Activated T-helper 1 cell treated with anti-CD3 and anti-CD28 coated beads, Interleukin-12 subunit alpha, Interleukin-12 subunit beta, Interleukin-2, Interleukin-4 antibody, amounts not matched to agents 30 ng/mL and 10 ng/mL and 1 ng/mL, durations not matched to agents 14 hours and 24 hours and 36 hours (primary cell): ENCODE measurements at places on chromosomes 12 and 14.

GRCh38 chr14:34426313-34427295, 35.4 kb downstream of the SPTSSA start:
- no peak for DNase-seq
- no peaks in the 10 kb centered on the region for H3K4me1 ChIP-seq
- no peaks in the 10 kb centered on the region for H3K27me3 ChIP-seq
- H3K27ac ChIP-seq, result no peak overlapping the region

DNA sequence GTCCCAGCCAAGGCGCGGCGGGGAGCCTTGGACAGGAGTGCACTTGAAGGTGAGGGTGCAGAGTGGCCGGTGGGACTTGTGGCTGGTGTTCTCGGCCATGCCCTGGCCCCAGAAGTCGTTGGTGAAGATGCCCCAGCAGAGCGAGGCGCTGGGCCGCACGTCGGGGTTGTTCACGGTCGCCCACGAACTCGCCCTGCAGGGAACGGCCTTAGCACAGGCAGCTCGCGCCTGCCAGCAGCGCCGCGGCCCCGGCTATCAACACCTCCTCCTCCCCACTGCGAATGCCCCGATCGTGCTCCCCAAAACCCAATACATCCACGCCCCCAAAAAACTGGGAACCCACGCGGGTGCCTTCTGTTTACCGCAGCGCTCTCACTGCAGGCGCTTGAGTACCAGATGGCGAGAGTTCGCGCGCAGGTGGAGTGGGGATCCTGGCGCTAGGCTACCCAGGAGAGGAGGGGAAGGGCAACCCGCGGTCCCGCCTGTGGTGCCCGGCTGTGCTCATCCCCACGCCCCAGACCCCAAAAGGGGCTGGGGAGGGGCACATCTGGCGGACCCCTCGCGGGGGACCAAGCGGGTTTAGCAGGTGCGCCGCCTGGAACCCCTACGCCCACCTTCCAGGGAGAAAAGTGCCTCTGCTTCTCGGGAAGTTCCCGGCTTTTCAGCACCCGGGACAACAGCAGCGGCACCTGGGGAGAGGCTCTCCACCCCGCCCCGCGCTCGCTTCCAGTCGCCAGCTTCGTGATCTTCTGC, 386.3 kb upstream of the TMTC1 start:
- H3K27me3 ChIP-seq, result peaks cover 8% of the 10 kb centered on the region
- no peak overlapping the region for H3K4me3 ChIP-seq
- no peaks in the 10 kb centered on the region for H3K36me3 ChIP-seq

- peaks cover 5% of the 10 kb centered on the region for H3K27me3 ChIP-seq
- H3K27ac ChIP-seq, result peak overlapping the region; percentile 79
- peak; percentile 42 for DNase-seq
These were observed 69.3 kb downstream of the RIN3 start for GRCh38 chr14:92582706-92583452.

DNA sequence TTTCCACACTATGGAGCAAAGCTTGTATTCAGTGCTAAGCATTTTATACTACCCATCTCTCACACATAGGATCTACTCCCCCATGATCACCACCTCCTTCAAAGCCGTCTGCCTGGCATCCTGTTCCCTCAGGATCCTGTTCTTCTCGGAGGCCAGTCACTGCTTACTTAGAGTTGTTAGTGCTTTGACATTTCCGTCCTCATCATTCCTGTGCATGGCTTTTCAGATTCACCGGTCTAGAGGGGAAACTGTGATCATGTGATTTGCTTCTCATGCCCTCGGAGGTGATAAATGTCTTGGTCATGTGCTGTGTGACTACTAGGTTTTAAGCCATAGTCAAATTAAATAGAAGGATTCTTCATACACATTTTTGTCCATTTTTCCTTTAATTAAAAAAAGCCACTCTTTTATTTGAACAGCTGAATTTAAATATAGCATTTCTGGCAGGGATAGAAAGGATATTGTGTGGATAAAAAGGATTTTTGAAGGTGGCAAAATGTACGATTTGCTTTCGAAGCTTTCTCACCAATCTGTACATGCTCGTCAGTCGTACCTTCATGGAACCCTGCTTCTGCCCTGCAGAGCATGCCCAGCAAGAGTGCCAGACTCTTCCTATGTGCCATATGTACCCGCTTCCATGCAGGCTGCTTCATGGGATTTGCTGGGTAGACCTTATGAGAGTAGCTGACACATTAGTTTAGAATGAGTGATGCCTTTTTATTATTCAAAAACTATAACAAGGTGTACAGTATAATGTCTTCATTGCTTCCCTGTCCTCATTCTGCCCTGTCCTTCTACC, 53.3 kb downstream of the BMAL2 start:
- no peak overlapping the region for H3K27ac ChIP-seq
- peaks cover 7% of the 10 kb centered on the region for H3K4me1 ChIP-seq
- no peak overlapping the region for H3K4me3 ChIP-seq
- no peaks in the 10 kb centered on the region for H3K27me3 ChIP-seq
- no peak for DNase-seq

- peak overlapping the region; percentile 11 for H3K27ac ChIP-seq
- H3K4me3 ChIP-seq, result no peak overlapping the region
- peaks cover 3% of the 10 kb centered on the region for H3K36me3 ChIP-seq
- peaks cover 40% of the 10 kb centered on the region for H3K4me1 ChIP-seq
- DNase-seq, result peak; percentile 5
- peaks cover 59% of the 10 kb centered on the region for H3K27me3 ChIP-seq
These were observed 103.0 kb downstream of the SAMD4A start for GRCh38 chr14:54669721-54670561.

DNA sequence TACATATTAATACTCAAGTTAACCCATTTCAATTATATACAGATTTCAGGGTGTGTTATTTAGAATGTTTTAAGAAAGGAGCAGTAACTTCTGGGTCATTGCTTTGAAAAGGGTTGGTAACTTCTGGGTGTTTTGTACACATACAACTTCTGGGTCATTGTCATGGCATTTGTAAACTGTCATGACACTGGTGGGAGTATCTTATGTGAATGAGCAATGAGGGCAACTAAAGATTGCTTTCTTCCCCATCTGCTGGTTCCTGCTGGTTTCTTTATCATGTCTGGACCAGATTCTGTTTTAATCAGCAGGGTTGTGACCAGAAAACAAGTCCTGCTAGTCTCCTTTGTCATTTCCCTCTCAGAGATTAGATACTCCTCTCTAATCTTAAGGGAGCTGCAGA, 713.3 kb downstream of the LRFN5 start:
- no peaks in the 10 kb centered on the region for H3K27me3 ChIP-seq
- H3K36me3 ChIP-seq, result no peaks in the 10 kb centered on the region
- DNase-seq, result no peak
- no peak overlapping the region for H3K4me3 ChIP-seq
- no peaks in the 10 kb centered on the region for H3K4me1 ChIP-seq

DNA sequence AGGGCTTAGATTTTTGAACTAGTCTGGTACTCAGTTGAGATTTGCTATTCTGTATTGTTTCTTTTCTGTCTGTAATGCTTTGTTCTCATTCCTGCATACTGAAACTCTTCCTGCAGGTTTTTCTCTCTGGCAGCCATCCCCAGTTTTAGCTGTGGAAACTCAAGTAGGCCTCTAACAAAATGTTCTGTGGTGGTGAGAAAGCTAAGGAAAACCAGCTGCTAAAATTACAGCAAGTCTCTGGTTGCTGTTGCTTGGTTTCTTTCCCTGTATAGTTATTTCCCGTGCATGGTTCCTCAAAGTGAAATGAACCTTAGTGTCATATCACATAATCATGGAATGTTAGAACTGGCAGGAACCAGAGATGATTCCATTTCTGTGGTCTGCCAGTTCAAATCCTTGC, 442.5 kb downstream of the NRXN3 start:
- H3K4me3 ChIP-seq, result no peak overlapping the region
- peaks cover 2% of the 10 kb centered on the region for H3K27me3 ChIP-seq
- no peak overlapping the region for H3K27ac ChIP-seq
- no peaks in the 10 kb centered on the region for H3K4me1 ChIP-seq

DNA sequence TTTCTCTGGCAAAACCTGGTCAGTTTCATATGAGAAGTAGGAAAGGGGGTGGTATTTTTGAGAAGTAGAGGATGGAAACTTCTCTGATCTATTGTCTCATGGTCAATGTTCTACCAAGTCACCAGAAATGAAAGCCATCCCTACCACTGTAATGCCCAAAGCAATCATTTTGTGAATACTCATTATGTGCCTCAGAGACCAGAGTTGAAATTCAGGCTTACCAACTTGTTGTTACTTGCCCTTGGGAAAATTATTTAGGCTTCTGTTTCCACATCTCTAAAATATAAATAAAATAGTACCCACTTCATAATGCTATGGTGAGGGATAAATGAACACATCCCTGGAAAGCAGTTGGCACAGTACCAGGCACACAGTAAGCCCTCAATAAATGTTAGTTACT, 723.7 kb upstream of the TBX3 start:
- H3K36me3 ChIP-seq, result no peaks in the 10 kb centered on the region
- no peak for DNase-seq
- peaks cover 2% of the 10 kb centered on the region for H3K27me3 ChIP-seq
- no peak overlapping the region for H3K27ac ChIP-seq
- H3K4me1 ChIP-seq, result no peaks in the 10 kb centered on the region

GRCh38 chr14:23869078-23869719, 84.4 kb upstream of the DHRS4 start:
- DNase-seq, result no peak
- H3K36me3 ChIP-seq, result no peaks in the 10 kb centered on the region
- peaks cover 8% of the 10 kb centered on the region for H3K27me3 ChIP-seq
- H3K4me3 ChIP-seq, result no peak overlapping the region
- H3K4me1 ChIP-seq, result no peaks in the 10 kb centered on the region
- H3K27ac ChIP-seq, result no peak overlapping the region

DNA sequence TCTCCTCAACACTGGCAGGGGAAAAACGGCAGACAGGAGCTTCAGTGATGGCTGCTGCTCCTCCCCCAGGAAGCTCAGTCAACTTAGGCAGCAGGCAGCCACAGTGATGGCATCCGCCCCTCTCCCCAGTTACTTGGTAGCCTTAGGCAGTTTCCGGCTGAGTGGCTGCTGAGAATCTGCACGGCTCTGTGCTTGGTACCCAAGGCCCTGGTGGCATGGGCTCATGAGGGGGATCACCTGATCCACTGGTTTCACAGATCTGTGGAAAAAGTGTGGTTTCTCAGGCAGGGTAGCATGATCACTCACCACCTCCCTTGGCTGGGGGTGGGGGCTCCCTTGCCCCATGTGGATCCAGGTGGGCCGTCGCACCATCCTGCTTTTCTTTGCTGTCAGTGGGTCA, 244.6 kb upstream of the MDGA2 start:
- no peaks in the 10 kb centered on the region for H3K27me3 ChIP-seq
- H3K4me3 ChIP-seq, result no peak overlapping the region
- no peak for DNase-seq
- no peaks in the 10 kb centered on the region for H3K4me1 ChIP-seq
- no peak overlapping the region for H3K27ac ChIP-seq
- H3K36me3 ChIP-seq, result no peaks in the 10 kb centered on the region

DNA sequence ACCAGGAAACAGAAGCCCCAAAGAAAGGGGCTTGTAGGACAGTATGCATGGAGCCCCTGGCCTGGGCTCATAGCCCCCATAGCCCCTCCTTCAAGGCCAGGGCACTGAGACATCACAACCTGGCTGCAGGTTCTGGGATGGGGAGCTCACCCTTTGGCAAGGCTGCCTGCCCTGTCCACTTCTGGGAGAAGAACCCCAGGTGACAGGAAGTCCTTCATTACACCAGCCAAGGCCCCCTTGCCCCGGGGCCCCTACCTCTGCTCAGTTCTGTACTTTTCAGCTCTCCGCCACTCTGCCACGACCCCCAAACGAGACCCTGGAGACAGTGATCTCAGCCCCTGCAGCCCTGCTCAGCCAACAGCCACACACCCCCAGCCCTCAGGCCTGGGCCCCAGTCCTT, 223.2 kb upstream of the RTL1 start:
- H3K4me3 ChIP-seq, result no peak overlapping the region
- no peaks in the 10 kb centered on the region for H3K4me1 ChIP-seq
- H3K36me3 ChIP-seq, result no peaks in the 10 kb centered on the region
- no peak overlapping the region for H3K27ac ChIP-seq
- no peaks in the 10 kb centered on the region for H3K27me3 ChIP-seq

GRCh38 chr12:68185598-68185997, 26.1 kb upstream of the IFNG start:
- peaks cover 10% of the 10 kb centered on the region for H3K36me3 ChIP-seq
- H3K27me3 ChIP-seq, result no peaks in the 10 kb centered on the region
- no peak for DNase-seq
- H3K4me1 ChIP-seq, result peaks cover 77% of the 10 kb centered on the region
- H3K4me3 ChIP-seq, result no peak overlapping the region

DNA sequence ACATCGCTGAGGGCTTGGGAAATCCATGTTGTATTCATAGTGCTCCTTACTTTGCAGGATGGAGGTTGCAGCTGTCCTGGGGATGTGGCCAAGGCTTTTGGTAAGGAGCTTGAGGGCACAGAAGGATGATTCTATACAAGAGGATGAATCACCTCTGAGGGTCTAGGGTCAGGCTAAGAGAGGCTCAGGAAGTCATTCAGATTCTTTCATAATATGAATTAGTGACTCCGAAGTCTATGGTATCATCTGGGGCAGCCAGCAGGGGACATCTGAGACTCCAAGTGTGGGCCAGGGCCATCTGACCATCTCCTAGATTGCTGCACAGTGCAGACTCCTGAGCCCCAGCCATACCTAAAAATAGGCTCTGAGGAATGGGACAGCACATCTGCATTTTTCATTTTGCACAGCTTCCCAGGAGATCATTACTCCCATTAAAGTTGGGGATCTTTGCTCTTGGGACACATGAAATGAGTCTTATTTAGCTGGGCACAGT, 4.8 kb downstream of the GMPR2 start:
- no peak overlapping the region for H3K27ac ChIP-seq
- no peak for DNase-seq
- peaks cover 71% of the 10 kb centered on the region for H3K4me1 ChIP-seq
- H3K27me3 ChIP-seq, result no peaks in the 10 kb centered on the region
- no peak overlapping the region for H3K4me3 ChIP-seq
- H3K36me3 ChIP-seq, result peaks cover 59% of the 10 kb centered on the region

- H3K27ac ChIP-seq, result no peak overlapping the region
- peaks cover 24% of the 10 kb centered on the region for H3K36me3 ChIP-seq
- DNase-seq, result peak; percentile 9
These were observed 51.1 kb downstream of the MIS18BP1 start for GRCh38 chr14:45201905-45202304.

DNA sequence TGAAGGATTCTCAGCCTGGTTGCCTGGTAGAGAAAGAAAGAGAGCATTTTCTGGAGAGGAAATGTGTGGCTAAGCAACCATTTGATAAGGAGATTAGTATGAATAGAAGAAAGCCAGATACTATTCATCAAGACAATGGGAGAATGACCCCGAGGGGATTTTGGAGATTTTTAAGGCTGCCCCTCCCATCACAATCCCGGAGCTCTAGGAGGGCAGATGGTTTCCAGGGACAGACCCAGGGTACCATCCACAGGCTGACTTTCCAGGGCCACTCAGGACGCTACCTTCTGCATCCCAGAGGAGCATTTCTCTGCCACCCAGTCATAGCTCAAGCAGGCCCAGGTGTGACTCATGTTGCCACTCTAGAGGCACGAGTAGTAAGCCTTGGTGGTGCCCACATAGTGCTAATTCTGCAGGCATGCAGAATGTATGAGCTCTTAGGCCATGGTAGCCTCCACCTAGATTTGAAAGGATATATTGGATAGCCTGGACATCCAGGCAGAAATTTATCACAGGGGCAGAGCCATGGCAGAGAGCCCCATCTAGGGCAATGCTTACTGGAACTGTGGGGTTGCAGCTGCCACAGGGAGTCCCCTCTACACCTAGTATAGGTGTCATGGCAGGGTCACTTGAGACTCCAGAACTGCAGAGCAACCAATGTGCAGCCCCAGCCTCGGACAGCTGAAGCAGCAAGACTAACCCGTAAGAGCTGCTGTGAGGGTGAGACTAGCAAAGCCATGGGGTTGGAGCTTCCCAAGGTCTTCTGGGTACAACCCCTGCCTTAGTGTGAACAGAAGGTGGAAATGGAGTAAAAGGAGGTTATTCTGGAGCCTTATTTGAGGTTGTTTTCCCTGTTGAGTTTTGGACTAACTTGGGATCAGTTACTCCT, 366.0 kb downstream of the ZFP36L1 start:
- no peak for DNase-seq
- no peak overlapping the region for H3K4me3 ChIP-seq
- no peaks in the 10 kb centered on the region for H3K27me3 ChIP-seq
- peaks cover 2% of the 10 kb centered on the region for H3K36me3 ChIP-seq
- no peak overlapping the region for H3K27ac ChIP-seq
